Fibroblast of skin of right biceps (primary cell): ENCODE measurements at places on chromosomes 5 and 9.

- no peak for DNase-seq
Measured at GRCh38 chr5:157611571-157612476, 36.2 kb upstream of the ADAM19 start.

- DNase-seq, result no peak
Measured at GRCh38 chr5:135218790-135219568, 180.1 kb downstream of the MACROH2A1 start.

- DNase-seq, result no peak
Measured at GRCh38 chr9:127905788-127906191, 6.4 kb upstream of the ST6GALNAC6 start.

GRCh38 chr5:36690041-36690961 lies 83.9 kb downstream of the SLC1A3 start:
- DNase-seq, result peak; percentile 87

DNA sequence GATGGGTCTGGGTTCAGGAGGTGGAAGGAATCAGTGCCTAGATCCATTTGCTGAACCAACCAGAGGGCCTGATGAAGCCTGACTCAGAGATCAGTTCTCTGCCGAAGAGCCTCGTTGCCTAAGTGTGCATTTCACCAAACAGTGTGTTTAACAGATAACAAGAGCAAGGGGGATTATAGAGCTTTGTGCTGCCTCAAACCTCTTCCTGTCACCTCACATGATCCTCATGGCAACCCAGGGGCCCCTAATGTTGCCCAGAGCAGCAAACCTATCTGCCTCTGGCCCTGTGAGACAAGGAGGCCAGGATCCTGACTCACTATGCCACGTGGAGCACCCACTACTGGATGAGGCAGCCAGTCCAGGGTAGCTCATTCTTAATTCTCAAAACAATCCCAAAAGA lies 66.3 kb upstream of the EPB41L4B start:
- no peak for DNase-seq

DNA sequence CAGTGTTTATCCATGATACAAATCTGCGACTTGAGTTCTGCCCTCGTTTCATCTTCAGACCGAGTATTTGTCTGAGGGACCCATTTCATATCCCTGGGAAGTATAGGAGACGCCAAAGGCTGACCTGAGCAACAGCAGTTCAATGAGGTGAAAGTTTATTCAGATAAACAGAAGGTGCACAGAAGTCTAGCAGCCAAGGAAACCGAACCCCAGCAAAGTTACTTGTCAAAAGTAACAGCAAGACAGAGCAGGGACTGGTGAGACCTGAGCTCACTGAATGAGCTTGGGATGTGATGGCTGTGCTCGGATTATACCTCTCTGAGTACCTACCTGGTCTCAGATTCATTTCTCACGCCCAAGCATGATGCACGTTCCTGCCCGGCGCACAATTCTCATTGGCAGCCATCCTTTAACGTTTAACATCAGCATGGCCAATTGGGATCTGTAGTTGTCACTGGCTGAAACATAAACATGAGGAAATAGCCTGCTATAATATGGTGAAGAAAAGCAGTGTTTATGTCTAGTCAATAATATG lies 599 bp downstream of the LYRM7 start:
- DNase-seq, result no peak

GRCh38 chr9:125593581-125594222 lies 113.3 kb downstream of the MAPKAP1 start:
- DNase-seq, result no peak

DNA sequence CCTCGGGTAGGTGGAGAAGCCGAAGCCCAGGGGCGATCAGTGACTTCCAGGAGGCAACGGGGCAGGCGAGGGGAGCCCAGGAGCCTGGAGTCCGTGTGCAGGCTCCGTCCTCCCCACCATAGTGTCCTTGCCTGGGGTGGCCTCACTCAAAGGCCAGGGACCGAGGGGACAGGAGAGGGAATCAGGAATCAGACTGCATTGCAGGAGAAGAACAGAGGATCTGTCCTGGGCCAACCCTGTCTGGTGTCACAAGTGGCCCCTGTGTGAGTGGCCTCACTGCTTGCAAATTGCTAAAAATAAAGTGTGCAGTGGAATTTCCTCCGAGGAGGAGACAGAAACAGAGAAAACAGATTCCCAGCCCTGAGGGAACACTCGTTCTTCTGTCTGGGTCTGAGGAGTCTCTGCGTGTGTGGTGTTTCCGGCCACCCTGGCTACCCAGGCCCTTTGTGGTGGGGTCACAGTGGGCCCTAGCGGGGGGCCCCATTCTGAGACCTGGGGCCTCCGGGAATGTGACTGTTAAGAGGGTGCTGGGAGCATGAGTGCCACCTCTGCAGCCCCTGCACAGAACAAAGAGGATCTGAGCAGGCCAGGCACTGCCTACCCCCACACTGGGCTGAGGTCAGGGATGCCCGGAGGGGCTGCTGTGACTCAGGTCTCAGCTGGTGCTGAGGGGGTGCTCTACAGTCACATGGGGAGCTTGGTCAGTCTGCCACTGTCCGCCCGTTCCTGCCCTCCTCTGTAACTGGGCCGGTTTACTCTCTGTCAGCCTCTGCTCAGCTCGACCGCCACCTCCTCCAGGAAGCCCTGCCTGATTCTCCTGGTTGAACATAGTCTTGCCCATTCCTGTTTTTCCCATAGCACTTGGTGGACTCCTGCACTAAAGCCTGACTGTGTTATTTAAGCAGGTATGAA lies 7.4 kb downstream of the TRAF1 start:
- no peak for DNase-seq

DNA sequence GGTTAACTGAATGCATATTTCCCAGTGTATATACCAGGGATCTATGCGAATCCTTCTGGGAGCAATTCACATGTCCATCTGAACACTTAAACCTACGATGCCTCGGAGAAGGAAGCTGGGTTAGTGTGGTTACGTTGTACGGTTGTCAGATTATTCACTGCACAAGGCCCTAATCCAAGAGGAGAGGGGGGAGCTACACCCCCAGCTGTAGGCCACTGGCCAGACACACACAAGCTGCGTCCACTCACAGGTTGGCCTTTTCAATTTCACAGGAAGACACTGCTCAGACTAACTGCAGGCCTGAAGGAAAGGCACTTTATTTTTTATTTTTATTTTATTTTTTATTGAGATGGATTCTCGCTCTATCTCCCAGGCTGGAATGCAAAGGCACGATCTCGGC lies 184.5 kb upstream of the GNA14 start:
- no peak for DNase-seq

DNA sequence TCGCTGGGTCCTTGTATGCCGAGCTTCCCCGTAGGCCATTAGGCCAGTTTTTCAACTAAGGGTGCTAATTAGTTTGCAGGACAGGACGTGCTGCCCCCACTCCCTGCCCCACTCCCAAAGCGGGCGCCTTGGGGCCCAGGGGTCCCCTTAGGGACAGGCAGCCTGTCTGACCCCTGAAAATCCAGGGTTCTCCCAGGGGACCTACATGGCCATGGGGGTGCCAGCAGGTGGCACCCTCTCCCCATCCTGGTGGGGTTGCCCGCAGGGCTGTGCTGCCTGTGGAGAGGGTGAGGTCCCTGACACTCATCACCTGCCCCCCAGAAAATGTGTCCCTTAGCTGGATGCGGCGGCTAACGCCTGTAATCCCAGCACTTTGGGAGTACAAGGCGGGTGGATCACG lies 8.5 kb upstream of the CCDC187 start:
- peak; percentile 48 for DNase-seq

GRCh38 chr9:5355817-5356216 lies 16.1 kb upstream of the RLN1 start:
- DNase-seq, result no peak

DNA sequence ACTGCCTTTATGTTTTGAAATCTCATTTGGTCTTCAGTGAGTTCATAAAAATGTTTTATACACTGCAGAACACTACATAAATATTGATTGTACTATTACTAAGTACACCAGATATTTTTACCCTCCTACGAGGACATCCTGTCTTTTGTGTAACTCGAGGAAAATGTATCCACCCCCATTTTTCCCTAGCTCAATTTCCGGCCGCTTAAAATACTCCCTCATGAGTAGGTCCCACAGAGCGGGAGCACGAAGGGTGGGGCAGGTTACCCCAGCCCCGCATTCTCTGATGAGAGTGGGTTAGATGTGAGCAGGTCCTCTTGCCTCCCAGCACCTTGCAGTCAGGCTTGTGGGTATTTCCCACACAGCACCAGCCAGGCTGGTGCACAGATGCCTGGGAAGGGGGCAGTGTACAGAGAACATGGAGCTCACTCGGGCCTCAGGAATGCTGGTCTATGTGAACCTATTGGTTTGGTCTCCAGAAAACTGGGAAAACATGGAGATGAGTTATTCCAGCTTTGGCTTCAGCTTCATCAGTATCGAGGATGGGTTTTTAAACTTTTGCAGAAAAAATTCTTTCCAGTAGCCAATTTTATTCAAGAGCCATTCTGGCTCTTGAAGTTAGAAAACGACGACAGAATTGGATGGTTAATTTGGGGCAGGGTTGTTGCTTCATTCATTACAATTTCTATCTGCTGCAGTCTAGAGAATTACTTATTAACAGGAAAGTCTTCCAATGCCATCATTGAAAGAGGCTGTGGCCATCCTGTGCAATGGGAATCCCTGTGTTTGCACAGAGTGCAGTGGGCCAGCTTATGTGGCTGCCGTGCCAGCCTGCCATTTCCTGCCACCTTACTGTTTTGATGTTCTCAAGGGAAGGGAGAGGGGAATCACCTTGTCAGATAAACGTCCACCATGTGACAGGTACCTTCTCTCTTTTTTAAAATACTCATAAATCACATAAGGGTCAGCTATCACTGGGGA lies 73.2 kb downstream of the WDR41 start:
- DNase-seq, result no peak

DNA sequence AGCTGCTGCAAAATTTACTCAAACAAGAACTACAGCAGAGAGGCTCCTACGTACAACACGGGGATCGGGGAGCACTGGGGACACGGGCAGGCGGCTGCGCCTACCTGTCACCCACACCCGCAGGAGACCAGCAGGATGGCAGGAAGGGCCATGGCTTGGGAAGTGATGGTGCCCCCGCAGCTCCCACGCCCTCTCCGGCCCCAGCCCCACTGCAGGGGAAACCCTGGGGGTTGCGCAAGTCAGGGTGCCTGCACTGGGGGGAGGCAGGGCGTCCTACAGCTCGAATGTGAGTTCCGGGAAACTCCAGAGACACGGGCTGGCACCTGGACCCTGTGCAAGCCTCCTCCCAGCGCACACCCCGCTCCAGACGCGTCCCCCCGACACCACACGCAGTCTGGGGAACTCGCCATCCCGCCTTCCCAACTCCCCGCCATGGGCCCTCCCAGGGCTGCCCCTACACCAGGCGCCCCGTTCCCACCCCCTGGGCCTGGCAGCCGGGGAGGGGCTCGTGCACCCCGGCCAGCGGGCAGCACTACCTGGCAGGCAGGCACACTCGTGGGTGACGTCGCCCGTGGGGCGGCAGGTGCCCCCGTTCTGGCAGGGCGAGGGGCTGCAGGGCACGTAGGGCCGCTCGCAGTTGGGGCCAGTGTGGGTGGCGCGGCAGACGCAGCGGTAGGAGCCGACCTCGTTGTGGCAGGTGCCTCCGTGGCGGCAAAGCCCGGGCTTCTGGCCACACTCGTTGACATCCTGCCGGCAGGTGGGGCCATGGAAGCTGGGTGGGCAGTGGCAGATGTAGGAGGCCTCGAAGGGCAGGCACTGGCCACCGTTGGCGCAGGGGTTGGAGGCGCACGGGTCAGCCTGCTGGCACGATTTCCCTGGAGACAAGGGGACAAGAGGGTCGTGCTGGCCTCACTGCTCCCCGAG lies 23.3 kb downstream of the NOTCH1 start:
- no peak for DNase-seq

DNA sequence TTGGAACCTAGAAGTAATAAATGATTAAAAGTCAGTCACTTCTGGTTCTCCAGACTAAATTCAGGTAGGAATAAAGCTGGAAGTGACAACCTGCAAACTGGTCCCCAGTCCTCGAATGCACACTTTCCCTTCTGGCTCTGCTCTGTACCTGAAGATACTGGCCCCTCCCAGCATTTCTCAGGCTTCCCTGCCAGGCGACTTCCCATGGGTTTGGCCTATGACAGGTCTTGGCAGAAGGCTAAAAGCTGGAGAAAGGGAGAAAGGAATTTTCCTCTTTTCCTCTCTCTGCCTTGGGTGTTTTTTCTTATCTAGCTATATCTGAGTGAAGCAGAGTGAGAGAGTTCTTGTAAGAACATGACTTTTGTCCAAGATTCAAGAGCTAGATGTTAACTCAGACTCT lies 1005.7 kb downstream of the DTWD2 start:
- DNase-seq, result no peak

GRCh38 chr5:11514705-11515432 lies 389.4 kb downstream of the CTNND2 start:
- no peak for DNase-seq

DNA sequence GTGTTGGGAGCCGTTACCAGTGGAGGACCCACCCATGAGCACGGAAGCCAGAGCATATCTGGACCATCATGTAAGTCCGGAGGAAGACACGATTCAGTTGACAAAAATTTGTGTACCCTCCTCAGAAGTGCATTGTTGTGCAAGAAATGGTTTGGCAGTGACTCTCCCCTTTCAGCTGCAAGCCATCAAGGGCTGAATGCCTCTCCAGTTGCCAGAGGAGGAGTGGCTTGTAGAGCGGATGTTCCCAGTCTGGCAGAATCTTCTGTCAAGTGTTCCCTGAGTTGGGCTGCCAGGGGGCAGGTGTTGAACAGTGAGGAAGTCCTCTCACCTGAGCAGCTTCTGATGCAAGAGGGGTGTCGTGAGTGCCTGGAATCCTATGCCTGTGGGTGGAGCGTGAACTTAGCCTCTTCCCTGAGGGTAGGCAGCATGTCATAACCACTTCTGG lies 27.6 kb upstream of the CDKN2AIPNL start:
- DNase-seq, result peak; percentile 93

DNA sequence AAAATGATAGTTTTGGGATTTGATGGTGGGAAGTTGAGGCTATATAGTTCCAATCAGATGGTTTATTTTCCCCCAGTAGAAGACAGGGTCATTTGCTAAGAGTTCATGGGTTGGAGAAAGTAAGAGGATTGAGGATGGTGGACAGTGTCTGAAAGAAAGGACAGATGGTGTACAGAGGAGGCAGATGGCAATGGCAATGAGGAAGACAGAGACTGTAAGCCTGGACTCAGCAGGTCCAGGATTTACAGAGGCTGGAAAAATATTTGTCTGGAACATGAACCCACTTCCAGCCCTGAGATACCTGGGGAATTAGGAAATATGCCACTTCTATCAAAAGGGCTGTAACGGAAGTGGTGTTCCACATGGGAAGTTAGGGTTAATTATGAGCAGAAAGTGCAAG lies 84.5 kb downstream of the PCSK1 start:
- DNase-seq, result no peak

DNA sequence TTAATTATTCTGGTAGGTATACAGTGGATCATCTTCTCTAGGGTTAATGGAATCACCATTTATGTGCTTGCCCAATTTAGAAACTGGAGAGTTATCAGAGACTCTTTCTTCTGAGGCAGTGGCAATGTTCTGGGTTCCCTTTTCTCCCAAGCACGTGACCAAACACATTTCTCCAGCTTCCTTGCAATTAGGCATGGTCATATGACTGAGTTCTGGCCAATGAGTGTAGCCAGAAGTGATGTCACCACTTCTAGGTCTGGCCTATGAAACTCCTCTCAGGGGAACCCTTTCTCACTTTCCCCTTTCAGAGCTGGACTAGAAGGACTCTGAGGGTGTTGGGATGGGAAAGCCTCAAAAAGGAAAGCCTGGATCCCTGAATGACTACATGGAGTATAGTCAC lies 172.0 kb downstream of the NSG2 start:
- no peak for DNase-seq

- no peak for DNase-seq
Measured at GRCh38 chr5:547086-547924, 23.1 kb upstream of the SLC9A3 start.
